CD4-positive, alpha-beta T cell treated with Interleukin-4 for 4 hours (primary cell): ENCODE measurements at places on chromosomes 12 and 14.

DNA sequence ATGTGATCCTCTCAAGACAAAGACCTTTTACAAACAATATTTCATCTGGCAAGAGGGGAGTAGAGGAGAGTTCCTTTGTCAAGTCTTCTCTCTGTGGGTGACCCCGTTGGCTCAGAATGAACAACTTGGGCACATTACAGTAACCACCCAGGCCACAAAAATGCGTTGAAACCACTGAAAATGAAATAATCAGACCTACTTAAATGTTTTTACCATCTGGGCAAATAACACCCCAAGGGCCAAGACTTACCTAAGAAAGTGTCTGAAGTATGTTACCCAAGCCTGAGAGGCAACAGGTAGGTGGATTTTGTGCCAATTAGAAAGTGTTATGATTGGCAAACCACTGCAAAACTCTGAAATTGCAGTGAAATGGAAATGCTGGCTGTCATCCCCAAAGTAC lies 1.3 kb downstream of the TC2N start:
- peak; percentile 47 for DNase-seq

GRCh38 chr14:79044894-79045624 lies 874.9 kb downstream of the NRXN3 start:
- DNase-seq, result no peak

DNA sequence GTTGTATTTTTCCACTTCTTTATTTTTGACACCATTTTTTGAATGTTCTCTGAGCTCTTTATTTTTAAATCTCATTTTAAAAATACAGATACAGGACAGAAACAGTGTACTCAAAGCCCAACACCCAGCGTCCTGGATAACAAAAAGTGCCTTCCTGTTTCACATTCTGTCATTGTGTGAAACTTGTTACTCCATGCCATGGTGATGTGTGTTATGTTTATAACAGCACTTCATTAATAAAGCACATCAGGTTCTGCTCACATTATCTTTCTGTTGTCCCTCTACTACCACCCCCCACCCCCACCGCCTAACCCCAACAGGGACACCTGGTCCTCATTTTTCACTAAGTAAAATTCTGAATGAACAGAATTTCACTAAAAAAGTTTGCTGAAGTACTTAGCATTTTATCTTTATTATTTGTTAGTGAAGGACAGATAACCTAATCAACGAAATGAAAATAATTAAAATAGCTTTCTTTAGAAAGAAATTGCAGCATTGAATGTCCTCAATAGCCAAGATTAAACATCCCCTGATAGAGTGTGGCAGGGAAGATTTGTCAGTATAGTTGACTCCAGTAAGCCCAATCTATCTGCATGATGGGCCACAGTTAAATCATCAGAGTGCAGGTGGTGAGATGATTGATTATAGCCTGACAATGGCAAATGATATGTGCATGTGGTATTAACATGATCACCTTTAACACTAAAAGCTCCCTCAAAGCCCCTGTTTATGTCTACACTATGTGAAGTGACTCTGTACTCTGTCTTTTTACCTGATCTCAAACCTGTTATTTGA lies 153.9 kb downstream of the ACSS3 start:
- no peak for DNase-seq

DNA sequence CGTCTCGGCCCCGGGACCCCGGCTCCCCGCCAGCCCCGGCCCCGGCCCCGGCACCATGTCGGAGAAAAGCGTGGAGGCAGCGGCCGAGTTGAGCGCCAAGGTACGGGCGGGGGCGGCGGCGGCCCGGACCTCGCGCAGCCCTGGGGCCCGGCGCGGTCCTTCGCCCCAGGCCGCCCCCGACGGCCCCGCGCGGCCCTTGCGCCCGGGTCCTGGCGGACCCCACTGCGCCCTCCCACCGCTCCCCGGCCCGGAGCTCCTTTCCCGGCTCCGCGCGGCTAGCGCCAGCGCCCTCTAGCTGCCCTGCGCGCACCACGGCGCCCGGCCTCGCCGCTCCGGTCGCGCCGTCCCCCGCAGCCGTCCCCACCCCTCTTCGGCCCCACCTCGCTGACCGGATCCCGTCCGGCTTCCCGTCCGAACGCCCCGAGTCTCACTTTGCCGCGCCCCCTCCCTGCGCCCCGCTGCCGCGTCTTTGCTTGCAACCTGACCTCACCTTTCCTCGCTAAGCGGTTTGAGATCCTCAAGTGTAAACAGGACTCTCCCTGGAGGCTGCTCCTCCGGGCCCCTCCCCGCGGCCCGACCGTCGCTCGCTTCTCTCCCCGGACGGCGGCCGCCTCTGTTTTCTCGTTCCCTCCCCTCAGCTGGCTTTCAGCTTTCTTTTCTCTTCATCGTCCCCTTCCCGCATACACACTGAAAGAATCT lies 637 bp downstream of the PTMS start:
- DNase-seq, result peak; percentile 35

DNA sequence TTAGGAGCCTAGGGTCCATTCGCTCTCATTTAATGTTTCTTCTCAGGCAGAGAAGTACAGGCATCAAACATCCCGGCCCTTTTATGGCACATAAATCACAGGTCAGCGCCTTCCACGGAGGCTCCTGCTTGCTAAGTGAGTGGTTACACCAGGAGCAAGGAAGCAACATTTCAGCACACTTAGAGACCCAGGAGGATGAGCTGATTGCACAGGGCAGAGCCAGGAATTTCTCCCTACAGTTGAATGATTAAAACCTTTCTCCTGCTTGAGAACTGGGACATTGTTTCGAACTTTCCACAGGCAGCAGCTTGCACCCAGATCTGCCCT lies 233.4 kb downstream of the SPTSSA start:
- no peak for DNase-seq

GRCh38 chr12:19712041-19712440 lies 272.7 kb downstream of the AEBP2 start:
- no peak for DNase-seq

DNA sequence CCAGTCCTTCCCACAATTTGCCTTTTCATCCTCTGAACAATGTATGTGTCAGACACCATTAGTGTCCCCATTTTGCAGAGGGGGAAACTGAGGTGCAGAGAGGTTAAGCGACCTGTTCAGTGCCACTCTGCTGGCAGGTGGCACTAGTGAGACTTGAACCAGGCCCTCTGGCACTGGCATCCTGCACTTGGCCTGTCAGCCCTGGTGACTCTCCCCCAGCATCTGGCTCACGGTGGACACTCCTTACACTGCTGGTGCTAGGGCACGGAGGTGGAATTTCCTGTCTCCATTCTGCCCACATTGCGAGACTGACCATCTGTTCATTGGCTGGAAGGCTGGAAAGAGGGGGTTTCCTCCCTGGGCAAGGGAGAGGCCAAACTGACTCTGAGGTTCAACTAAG lies 48.7 kb downstream of the CCNK start:
- DNase-seq, result no peak

- DNase-seq, result no peak
Measured at GRCh38 chr14:35519986-35520385, 14.0 kb upstream of the INSM2 start.

GRCh38 chr14:31206536-31207286 lies 882 bp downstream of the HECTD1 start:
- peak; percentile 41 for DNase-seq

DNA sequence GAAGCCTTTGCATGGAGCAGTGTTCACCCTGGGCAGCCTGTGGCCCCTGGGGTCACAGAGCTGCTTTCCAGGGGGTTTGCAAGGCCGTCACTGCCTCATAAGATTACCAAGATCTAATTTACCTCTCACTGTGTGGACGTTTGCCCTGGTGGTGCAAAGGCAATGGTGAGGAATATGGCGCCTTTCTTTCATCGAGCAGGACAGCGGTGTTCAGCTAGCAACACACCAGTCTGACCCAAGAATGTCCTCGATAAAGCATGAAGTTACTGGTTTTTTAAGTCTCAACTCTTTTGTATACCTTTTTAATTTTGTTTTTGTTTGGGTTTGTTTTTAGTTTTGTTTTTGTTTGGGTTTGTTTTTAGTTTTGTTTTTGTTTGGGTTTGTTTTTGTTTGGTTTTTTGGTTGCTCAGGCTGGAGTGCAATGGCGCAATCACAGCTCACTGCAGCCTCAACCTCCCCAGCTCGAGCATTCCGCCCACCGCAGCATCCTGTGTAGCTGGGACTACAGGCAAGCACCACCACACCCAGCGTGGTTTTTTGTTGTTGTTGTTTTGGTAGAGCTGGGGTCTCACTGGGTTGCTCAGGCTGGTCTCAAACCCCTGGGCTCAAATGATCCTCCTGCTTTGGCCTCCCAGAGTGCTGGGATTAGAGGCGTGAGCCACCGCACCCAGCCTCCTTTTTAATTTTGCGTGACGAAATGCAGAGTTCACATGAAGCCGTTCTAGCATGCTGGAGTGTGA lies 57.9 kb downstream of the PPP2R5C start:
- DNase-seq, result peak; percentile 94

- DNase-seq, result no peak
Measured at GRCh38 chr14:47102472-47102871, 450.9 kb upstream of the RPL10L start.

DNA sequence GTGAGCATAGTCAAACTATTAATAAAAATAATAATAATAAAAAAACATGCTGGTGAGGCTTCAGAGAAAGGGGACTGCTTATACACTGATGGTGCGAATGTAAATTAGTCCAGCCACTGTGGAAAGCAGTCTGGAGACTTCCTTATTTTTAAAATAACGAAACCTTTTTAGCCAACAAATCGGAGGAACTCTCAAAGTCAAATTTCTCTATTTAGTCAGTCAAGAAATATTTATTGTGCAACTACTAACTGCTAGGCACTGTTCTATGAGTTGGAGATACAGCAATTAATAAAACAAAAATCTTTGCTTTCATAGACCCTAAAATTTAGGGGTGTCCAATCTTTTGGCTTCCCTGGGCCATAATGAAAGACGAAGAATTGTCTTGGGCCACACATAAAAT lies 10.8 kb downstream of the TAOK3 start:
- DNase-seq, result no peak

GRCh38 chr14:68986225-68986624 lies 7.1 kb upstream of the ACTN1 start:
- no peak for DNase-seq
